ENCODE measurements at places on chromosomes 4 and X.
A peak's percentile ranks its signal among the peaks of the same experiment; 100 is the strongest.

DNA sequence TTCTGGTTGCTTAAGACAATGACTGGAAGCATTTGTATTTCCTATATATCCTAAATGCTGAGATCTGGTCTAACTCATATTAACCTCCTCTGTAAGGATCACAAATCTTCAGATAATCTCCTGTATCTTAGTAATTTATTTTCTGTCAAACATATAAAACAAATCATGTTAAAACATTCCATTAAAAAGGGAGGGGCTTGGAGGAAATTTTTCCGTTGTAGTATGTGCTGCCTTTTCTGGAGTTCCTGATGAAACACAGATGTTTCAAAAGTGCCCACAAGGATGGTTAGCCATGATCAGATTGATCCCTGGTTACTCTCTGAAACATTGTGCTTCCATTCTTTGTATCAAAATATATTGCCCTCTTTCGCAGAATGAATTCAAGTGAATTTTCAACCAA, 182.1 kb downstream of the TENM3 start:
- peak; percentile 7 for DNase-seq

DNA sequence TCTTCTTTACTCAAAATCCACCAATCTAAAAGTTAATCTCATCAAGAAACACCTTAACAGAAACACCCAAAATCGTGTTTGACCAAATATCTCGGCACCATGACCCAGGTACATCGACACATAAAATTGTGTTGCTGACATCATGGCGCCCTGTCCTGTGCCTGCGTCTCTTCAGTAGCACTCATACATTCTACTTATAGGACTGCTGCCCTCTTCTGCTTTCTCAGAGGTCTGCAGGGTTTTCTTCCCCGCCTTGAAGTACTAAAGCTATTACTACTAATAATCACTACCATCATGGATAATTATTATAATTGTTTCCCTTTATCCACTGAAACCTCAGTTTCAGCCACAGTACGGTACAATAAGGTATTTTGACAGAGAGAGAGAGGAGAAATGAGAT, 1403.1 kb upstream of the TENM3 start:
- DNase-seq, result no peak

- peak; percentile 91 for DNase-seq
Measured at GRCh38 chrX:31609130-31609529, 537.3 kb upstream of the FTHL17 start.

GRCh38 chr4:83599183-83599582, 63.3 kb downstream of the GPAT3 start:
- peak; percentile 63 for DNase-seq

DNA sequence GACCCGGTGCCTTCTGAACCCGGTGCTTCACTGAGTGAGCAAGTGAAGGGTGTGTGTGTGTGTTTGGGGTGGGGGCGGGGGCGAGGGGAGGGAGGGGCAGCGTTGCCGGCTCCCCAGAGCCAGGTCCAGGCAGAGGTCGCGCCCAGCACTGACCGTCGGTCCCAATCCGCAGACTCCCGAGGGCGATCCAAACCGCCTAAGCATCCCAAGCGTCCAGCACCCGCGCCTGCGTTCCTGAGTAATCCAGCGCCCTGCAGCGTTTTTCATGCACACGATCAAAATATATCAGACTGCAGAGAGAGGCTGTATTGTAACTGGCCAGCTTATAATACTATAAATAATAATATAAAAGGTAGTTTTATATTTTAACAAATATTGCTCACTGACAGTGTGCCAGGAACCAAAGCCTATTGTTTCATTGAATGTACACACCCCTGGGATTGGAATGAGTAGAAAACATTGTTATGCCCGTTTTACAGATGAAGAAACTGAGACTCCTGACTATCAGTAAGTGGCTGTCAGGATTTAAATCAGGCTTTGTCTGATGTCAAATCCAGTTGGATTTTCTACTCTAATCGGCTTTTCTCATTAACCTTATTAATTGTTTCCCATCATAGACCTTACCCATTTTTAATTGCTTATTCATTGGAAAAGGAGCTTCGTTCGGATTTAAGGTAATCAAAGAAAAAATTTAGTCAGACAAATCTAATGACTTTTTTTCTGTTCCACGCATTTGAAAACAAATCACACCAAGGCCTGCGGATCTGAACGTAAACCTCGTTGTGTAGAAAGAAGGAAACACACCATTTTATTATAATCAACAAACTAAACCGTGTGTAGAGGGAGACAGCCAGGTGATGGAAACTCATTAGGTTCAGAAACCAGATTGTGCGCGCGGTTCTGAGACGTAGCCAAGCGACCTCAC, 4.0 kb upstream of the NKX3-2 start:
- no peak for DNase-seq

DNA sequence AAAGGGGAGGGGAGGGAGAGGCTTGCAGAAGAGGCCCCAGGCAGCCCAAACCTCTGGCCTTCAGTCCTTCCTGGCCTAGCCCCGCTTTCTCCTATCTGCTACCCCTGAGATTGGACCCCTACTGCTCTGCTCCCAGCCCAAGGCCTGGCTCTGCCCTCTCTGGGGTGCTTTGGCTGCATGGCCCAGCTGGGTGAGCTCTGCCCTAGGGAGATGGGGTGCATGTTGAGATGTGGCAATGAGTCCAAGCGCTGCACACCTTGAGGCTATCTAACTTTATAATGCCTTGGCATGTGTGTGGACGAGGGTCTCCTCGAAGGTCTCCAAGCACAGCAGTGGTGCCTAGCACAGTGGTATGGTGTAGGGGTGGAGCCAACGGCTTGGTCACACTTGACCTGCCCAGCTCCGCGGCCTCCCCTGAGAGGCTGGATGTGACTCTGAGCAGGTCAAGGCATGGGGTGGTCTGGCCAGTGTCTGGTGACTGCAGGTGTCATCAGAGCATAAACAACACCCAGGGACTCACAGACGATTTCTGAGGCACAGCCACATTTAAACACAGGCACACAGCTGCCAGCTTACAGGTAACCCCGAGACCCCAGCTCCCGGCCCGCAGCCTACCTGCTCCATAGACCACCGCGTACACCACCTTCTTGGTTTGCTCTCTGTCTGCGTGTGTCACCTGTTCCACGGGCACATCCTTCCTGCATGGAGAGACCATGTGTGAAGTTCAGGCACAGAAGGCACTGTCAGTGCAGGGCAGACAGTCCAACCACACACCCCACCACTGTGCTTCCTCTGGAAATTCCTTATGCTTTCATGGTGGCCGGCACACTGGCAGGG, 36.3 kb downstream of the NAT8L start:
- peak; percentile 44 for DNase-seq

DNA sequence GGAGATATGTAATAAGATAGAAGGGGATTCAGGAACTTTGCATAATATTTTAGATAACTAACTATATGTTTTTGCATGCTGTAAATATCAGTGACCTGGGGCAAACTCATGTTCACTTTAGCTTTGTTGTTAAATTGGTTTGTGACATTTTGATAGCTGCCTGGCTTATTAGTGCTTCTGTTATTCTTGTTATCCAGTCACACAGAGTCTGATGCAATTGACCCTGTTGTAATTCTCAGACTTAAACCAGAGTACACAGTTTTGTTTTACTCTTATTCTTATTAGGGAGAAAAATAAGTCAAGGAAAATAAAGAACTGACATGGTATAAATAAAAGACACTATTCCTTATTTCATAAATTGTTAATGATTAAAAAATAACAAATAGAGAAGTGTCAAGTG, 516.7 kb upstream of the SLIT2 start:
- peak; percentile 36 for DNase-seq

DNA sequence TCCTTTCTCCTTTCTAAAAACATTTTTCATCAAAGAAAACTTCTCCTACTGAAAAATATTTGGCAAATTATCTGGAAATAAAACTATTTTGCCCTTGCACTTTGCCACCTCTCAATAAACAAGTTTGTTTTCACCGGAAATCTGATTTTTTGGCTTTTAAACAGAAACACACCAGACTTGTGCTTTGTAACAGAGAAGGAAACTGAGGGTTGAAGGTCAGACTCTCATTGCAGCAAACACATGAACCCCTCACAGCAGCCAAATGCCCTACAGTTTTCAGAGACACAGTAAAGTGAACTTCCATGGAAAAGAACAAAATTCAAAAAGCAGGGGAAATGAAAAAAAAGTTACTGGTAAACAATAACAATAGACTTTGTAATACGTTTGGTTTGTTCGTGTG, 95.6 kb upstream of the WDR17 start:
- DNase-seq, result no peak

GRCh38 chrX:12894074-12895030, 12.1 kb upstream of the TLR8 start:
- peak; percentile 36 for DNase-seq

DNA sequence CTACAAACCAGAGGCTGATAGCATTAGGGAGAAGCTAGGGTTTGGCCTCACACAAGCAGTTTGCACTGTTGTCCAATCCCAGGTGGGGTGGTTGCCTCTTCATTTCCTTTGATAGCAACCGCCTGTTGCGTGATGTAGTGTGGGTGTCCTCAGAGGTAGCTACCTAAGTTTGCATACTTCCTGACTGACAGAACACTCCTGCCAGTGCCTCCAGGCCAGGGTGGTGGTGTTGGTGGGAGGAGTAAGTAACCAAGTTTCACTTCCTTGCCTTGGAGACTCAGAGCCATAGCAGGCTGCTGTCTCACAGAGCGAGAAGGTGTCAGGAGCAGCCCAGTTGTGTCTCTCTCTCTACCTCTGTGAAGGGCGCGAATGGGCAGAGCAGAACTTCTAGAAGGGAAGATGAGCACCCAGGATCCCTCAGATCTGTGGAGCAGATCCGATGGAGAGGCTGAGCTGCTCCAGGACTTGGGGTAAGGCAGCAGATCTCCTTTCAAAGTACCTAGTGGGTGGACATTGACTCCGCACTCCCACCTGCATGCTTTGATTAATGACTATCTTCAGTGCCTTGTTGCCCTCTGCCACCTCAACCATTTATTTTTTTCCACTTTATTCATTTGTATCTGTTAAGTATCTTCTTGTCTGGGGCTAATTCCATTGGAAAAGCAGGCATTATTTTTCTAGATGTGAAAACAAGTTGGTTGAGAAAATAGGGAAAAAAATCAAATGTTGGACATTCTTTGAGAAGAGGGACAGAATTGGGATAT, at the start of gene DAPP1:
DAPP1 (plus strand) TSS at position 283 of the 764 bp plus-strand sequence; CDS start at position 370, 87 bp downstream.
- DNase-seq, result no peak

- peak; percentile 30 for DNase-seq
Measured at GRCh38 chr4:60579335-60579734, 620.8 kb upstream of the ADGRL3 start.

DNA sequence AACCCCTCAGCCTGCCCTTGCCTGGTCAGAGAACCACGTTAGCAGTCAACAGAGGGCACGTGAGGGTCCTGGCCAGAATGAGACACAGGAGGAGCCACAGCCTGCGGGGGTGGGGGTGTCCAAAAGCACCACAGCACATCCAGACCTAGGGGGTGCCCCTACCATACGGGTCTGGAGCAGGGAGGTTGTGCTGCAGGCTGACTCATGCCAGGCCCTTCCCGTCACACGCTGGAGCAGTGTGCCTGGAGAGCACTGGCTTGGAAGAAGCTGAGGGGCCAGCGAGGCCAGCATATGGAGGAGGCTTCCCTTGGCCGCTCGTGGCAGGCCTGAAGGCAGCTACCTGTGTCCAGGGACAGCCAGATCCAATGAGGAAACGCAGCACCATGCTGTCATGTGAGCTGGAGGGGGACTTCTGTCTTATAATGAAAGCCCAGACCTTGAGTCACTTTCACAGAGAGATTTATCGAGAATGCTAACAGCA, 1.5 kb upstream of the IRAK1 start:
- peak; percentile 78 for DNase-seq

- peak; percentile 80 for DNase-seq
Measured at GRCh38 chr4:16608123-16608522, 290.3 kb downstream of the LDB2 start.

DNA sequence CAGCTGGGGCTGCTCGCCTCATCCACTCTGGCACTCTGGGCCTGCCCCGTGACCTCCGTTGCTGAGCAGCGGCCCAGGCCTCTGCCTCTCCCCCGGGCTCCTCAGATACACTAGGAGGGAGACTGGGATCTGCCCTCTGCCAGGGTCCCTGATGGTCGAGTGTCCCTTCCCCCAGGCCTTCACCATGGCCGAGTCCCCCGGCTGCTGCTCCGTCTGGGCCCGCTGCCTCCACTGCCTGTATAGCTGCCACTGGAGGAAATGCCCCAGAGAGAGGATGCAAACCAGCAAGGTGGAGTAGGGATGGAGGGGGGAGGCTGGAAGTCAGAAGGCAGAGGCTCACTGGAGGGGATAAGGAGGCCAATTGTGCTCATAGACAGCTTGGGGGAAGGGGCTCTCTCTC, 1.7 kb downstream of the GDPD2 start:
- no peak for DNase-seq

DNA sequence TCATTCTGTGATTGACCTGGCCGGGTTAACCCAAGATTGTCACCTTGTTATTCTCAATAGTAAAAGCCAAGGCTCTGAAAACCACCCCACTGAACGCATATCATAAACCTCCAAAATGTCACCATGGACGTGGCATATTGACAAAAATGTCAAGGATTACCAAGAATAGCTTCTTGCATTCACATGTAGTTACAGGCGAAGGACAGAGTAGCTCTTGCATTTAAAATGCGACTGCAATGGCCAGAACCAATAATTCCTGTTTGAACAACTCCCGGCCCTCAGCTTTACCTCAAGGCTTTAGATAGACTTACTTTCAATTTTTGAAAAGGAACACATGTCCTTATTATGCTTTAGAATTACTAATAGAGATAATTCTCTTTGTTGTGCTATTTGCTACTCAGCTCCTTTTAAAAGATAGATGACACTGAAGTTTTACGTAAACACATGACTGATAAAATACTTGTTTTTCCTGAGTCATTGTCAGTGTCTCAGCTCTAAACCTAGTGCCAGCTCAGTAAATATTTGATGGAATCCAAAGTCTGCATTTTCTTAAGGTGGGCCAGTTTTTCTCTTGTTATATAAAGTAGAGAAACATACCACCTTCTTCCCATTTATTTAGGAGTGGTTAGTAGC, 66.3 kb downstream of the CLDN34 start:
- DNase-seq, result peak; percentile 46

- no peak for DNase-seq
Measured at GRCh38 chr4:1554246-1554875, 129.8 kb downstream of the FAM53A start.

DNA sequence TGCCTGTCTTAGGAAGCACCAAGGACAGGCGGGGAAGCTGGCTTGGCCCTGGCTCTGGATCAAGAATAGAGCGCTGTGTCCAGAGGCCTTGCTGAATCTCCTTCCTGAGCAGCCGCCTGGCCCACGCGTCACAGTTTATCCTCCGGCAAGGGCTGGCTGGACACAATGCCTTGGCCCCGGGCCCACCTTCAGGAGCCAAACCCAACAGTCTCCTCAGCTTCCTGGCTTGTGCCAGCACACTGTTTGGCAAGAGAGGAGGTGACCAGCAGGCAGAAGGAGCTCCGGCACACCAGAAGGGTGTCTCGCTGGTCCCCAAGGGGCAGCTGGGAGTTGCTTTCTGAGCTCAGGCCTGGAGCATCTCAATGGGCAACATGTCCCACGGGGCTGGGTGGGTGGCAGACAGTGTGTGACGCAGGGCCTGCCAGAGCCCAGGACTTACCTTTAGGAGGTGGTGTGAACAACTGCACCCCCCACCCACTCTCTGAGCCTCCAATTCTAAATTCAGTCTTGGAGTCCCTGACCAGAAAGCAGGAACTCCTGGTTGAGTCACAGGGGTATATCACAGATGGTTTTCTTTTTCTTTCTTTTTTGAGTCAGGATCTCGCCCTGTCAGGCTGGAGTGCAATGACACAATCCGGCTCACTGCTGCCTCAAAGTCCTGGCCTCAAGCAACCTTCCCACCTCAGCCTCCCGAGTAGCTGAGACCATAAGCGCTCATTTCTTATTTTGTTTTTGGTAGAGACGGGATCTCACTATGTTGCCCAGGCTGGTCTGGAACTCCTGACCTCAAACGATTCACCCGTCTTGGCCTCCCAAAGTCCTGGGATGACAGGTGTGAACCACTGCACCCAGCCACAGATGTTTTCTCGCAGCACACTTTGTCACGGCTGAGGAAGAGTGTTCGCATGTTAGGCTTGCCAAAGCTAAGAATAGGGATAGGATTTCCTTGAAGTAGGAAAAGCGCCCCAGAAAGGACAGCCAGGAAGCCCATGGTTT, 361.2 kb downstream of the BCOR start:
- peak; percentile 85 for DNase-seq
